ENCODE measurements at places on chromosomes 12 and 14.

- no peak for DNase-seq
These were observed 120.7 kb downstream of the CRACR2A start for GRCh38 chr12:3632256-3632655.

DNA sequence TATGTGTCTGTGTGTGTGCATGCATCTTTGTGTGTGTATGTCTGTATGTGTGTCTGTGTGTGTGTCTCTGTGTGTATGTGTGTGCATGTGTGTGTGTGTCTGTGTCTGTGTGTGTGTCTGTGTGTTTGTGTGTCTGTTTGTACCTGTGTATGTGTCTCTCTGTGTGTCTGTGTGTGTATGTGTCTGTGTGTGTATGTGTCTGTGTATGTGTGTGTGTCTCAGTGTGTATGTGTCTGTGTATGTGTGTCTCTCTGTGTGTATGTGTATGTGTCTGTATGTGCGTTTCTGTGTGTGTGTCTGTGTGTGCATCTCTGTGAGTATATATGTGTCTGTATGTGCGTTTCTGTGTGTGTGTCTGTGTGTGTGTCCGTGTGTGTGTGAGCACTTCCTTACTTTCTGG, 39.6 kb upstream of the SMOC1 start:
- DNase-seq, result no peak

- DNase-seq, result no peak
These were observed 16.3 kb upstream of the NOS1 start for GRCh38 chr12:117377758-117378157.

- DNase-seq, result no peak
These were observed 114.0 kb downstream of the PRMT8 start for GRCh38 chr12:3604748-3605586.

DNA sequence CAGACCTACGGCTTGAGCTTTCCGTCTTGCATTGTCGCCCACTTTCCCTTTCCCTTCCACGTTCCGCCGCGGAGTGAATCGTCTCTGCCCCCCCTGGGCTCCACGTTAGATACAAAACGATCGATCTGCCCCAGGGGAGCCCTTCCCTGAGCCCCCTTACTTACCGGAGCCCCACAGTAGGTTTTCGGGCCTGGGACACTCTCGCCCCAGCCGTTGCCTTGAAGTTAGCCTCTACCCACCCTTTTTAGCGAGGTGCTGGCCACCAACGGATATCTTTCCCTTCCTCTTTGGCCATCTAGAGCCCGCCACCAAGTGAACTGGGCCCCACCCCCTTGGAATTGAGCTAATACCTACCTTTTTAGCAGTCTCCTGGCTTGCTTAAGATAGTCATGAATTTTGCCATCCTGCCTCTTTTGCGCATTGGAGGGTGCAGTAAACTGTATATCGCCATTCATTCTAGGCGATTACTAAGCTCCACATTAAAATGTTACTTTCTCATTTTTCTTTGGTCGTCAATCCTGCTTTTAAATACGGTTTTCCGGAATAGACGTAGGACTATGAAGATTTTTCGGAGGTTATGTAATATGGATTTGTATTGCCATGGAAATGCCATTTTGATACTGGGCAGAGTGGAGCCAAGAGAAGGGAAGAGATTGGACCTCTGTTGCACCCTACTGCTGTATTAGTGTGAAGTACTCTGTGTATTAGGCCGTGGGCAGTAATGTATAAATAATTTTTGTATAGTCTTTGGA, 764 bp downstream of the RBM25 start:
- DNase-seq, result no peak

DNA sequence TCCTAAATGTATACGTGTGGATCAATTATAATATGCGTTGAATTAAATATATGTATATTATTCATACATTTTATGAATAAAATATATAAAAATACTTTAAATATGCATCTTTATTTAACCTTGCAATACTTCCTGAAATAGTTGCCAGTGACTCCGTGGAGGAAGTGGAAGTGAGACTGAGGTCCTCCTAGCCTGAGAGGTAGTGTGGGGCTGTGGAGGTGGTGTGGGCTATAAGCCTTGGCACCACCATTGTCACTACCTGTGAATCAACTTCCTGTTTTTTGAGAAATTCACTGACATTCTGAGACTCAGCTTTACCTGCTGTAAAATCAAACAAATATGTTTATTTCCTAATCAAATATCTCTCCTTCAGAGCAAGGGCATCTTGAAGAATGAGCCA, 514.2 kb downstream of the VRK1 start:
- no peak for DNase-seq

All from activated T-helper 1 cell treated with Interleukin-2 at 50 U/mL for 16 hours (primary cell).